ENCODE measurements at places on chromosomes 13 and 19.

DNA sequence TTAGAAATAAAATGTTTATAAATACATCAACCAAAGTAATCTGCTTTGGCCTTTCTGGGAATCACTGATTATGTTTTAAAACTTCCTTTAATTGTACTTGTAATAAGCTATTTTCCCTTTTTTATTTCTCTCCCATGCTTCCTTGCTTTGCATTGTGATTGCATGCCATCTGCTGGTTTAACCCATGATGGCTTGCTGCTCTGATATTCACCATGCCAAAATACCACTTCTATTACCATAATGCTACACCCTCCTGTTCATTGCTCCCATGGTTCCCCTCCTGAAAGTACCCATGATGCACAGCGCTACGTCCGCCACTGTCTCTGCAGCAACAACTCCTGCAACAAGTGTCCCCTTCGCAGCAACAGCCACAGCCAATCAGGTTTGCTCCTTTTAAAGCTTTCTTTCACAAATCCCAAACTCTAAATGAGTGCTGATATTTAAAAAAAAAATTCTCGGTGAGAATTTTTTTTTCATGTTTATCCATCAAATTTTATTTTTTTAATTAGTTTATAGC, 67.7 kb upstream of the RAP2A start:
- DNase-seq = no peak

DNA sequence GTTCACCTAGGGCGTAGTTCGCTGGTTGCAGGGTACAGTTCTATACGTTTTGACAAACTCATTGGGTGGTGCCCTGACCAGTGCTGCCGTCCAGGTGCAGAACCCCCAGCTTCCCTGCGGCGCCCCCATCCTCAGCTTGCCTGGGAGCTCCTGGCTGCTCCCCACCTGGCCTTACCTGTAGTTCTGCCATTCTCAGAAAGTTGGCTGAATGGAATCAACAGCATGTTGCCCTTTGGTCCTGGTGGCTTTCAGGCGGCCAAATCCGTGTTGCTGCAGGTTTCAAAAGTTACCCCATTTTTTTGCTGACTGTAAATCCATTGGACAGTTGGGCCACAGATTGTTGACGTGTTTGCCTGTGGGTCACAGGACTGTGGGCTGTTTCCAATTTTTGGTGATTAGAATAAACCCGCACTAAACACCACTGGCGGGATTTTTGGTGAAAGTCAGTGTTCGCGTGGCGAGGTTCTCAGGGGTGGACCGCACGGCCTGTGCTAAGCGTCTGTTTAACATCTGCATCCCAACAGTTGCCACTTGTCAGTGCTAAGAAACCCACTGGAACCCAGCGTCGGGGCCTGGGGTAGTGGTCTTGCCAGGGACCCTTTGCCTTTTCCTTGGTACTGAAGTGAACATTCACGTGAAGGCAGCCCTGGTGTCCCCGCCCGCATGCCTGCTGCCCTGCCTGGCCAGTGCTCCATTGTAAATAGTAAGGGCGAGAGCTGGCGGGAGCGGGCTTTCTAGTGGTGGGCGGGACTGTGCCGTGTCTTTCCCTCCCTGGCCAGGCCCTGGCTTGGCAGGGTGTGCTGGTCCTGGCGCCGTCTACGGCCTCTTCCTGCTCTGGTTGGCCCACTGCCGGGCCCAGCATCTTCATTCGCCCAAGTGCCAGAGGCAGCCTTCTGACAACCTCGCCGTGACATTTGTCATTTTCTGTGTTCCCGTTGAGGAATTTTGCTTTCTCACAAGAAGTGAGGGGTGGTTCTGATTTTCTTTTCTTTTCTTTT, 3.3 kb downstream of the DOT1L start:
- DNase-seq = no peak

GRCh38 chr19:6021878-6022569, 44.1 kb upstream of the RANBP3 start:
- peak; percentile 76 for DNase-seq

DNA sequence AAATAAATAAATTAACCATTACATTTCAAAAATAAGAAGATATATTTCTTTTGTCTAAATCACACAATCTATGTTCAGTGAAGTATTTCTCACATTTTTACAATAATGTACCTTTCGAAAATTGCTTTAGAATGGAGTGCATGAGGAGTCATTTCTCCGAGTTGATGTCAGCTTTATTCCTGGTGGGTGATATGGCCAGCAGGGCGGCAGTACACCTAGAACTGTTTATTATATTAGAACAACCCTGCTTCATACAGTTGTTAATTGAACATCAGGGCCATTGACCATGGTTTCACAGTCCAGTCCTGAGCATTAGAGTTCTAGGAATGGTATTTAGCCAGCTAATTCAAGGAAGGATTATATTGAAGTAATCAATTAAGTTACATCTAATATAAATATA, 696.3 kb upstream of the SLC10A2 start:
- DNase-seq = no peak

DNA sequence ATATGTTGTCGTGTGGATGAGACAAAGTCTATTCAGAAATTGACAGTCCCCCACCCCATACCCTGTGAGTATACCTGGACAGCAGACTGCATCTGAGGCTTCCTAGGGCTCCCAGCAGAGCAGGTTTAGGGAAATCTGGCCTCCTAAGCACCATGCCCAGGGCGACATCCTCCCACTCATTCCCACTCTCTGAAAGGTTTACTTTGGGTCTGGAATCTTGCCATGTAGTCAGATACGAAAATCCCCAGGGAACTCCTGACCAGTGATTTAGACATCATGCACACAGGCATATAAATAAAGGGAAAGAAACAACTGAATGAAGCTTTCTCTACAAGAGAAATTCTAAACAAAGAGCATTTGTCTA, 717 bp upstream of the NALCN start:
- no peak for DNase-seq

DNA sequence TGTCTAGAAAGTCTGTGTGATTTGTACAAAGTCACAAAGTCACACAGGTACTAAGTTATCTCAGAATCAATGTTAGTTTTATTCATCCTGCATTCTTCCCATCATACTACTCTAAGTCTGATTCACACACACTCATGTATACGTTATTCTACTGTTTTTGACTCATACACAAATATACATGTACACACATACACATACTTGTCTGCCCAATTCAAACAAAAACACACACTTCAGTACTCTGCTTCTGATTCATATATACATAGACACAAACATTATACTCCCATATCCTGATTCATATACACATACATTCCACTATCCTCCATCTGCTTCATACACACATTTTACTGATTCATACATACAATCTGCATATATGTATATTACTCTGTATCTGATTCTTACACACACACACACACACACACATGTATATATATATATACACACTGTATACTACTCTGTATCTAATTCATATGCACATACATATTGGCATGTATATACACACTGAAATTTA, 69.3 kb downstream of the KLF12 start:
- DNase-seq = no peak

GRCh38 chr13:99757756-99758459, 213.7 kb downstream of the ZIC5 start:
- DNase-seq = no peak

DNA sequence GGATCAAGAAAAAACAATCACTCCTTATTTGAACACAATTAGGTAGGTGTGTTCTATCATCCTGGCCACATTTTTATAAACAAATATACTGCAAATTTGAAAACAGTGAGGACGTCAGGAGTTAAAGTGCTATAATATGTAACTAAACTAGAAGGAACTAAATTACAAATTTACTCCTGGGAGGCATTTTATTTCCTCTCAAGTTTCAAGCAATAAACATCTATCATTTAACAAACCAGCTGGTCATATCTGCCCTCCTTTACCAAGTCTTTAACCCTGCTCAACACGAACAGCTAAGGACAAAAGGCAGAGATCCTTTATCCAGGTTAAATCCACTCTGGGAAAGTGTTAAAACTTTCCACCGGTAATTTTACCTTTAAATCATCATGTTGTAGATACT, 26.5 kb downstream of the ANKRD10 start:
- DNase-seq = no peak

GRCh38 chr13:79307866-79308298, 98.2 kb downstream of the RBM26 start:
- no peak for DNase-seq

DNA sequence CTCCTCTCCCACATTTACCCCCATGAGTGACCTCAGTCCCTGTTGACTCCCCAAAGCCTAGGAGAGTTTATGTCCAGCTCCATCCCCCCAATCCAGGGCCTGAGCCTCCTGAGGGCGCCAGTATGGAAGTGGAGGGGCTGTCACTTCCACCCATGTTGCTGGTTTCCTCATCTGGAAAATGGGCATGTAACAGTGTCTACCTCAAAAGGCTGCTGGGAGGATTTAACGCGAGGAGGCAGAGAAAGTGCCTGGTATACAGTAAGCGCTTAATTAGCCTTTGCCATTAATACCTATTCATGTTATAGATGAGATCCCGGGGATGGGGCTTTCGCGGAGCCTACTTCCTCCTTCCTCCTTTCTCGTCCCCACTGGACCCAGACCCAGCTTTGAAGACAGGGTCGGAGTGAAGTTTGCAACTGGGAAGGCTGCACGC, 476 bp downstream of the TYK2 start:
- DNase-seq = no peak

DNA sequence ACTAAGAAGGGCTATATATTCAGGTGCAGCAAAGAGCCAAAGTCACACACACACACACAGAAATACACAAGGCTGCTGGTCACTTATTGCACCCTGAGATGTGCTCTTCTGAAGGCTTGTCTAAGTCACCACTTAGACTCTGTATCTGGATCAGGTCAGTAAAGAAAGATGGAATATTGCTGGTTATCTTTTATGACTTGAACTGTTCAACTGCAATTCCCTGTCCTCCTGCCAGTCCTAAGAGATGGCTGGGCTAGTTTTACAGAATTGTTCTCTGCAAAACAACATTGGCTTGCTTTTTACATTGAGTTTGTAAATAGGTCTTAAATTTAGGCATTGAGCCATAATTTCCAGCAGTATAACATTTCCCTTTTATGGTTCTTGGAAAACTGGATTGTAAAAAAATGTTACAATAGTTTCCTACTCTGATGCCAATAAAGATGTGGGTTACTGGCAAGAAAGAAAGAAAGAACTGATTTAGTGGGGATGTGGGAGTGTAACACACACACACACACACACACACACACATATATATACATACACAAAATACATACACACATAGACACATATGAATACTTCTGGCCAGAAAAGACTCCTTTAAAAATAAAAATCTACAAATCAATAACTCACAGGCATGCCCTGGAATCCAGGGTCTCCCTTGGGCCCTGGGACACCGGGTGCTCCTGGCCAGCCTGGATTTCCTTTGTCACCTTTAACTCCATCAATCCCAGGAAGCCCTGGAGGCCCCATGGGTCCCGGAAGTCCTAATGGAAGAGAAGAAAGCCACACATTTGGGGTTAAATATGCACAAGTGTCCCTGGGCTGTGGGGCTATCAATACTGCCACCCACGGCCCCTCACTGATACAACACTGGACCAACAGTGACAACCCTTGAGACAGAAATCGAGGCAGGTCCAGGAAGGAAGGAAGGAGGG, 137.7 kb downstream of the COL4A1 start:
- no peak for DNase-seq

GRCh38 chr19:6279620-6279930, 200 bp downstream of the MLLT1 start:
- DNase-seq = no peak

- DNase-seq = no peak
These were observed 7.9 kb downstream of the CAB39L start for GRCh38 chr13:49435992-49436391.

GRCh38 chr13:43786766-43787517, at the start of gene ENOX1:
Gene ENOX1 (minus strand): TSS chr13:43786972.
- DNase-seq = no peak

GRCh38 chr13:59413126-59413525, 750.6 kb downstream of the DIAPH3 start:
- DNase-seq = no peak

GRCh38 chr19:35509861-35510625, 3.4 kb downstream of the DMKN start:
- peak; percentile 65 for DNase-seq

DNA sequence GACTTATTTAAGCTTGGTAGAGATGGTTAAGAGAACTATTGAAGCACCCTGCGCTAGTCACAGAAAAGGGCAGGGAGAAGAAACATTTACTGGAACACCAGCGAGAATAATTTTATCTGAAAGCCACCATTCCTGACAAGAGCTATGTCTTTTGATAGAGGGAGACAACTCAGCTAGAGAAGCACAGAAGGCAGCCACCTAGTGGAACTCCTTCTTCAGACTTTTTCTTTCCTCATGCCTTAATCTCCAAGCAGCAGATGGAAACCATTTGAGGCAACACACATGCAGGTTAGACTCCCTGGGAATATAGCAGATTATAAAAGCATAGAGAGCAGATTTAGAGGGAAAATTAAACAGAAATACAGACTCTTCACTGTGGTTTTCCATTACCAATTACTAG, 813.4 kb downstream of the SLITRK6 start:
- DNase-seq = no peak

DNA sequence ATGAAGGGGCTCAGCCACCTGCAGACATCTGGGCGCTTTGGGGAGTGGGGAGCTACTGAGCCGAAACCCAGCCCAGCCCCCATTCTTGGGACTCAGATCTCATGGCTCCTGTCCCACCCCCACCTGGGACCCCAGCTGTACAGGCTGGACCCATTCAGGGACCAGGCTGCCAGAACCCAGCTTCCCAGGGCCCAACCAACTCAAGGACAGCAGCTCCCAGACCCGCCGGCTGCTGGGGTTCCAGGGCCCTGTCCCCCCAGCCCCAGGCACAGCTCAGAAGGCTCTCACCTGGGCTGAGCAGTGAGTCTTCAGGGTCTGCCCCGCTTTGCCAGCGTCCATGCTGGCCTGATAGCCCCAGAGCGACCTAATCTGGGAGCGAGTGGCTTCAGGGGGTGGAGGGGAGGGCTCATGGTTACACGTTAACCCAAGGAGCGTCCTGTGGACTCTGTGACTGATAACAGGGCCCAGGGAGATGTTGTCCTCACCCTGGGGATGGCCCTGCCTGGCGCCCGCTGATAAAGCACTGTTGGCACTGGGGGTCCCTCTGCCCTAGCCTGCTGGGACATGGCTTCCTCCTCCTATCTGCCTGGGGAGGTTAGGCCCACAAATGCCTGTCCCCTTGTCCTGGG, at the start of gene TMEM86B:
Gene TMEM86B (minus strand): TSS at position 361 of the 629 bp plus-strand sequence. CDS start 22 bp downstream, at position 339.
- peak; percentile 95 for DNase-seq

- DNase-seq = peak; percentile 62
These were observed at the start of gene ZNF836 for GRCh38 chr19:52171321-52172169. Gene ZNF836 (minus strand): TSS chr19:52171621. CDS start chr19:52168072, 3,549 bp downstream.

- no peak for DNase-seq
These were observed 11.1 kb upstream of the BCL3 start for GRCh38 chr19:44737238-44738071.

DNA sequence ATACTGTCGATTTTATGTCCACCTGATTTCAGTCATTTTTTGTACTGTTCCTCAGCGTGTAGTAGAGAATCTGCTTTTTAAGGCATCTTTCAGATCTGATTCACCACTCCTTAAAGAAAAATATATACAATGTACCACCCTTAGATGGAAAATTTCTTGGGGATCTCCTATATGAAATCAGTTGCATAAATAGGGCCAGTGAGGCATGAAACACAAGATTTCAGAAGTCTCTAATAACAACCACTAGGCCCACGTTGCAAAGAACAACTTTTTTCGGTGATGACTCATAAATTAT, 1.4 kb downstream of the USP12 start:
- DNase-seq = peak; percentile 68
